ENCODE measurements at places on chromosomes 3 and 15. TPM values are rescaled to one million over a fixed set of nuclear protein-coding genes. Genes with fewer than 3 reads are reported as not detected.

Gene PPP1R14D
- total RNA-seq: not detected

Gene OXTR
- 6.4 TPM for total RNA-seq

Gene KLF15
- 0.59 TPM for total RNA-seq

DNA sequence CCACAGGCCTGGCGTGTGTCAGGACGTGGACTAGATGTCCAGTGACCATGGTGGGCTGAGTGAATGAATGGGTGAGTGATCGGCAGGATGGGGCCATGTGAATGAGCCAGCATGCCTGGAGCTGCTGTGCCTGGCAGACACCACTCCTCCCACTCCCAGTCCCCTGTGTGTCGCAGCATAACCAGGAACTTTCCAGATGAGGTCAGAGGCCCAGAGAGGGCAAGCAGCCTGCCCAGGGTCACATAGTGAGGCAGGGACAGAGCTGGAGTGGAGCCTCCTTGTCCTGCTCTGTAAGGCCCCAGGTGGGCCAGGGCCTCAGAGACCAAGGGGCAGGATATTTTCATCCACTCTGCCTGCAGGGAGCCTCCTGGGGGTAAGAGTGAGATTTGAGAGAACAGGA, 6.4 kb downstream of the IQSEC1 start:
- no peak for DNase-seq

GRCh38 chr3:105798381-105798934, 70.4 kb downstream of the CBLB start:
- no peak for DNase-seq

Gene CPEB1
- 12.1 TPM for total RNA-seq
